AML-193 (cell line): ENCODE measurements at places on chromosomes 5 and 9.

- DNase-seq: no peak
These were observed 4.9 kb downstream of the SH3GLB2 start for GRCh38 chr9:129023036-129023907.

- no peak for DNase-seq
These were observed 135.5 kb upstream of the PRLR start for GRCh38 chr5:35365758-35366157.

DNA sequence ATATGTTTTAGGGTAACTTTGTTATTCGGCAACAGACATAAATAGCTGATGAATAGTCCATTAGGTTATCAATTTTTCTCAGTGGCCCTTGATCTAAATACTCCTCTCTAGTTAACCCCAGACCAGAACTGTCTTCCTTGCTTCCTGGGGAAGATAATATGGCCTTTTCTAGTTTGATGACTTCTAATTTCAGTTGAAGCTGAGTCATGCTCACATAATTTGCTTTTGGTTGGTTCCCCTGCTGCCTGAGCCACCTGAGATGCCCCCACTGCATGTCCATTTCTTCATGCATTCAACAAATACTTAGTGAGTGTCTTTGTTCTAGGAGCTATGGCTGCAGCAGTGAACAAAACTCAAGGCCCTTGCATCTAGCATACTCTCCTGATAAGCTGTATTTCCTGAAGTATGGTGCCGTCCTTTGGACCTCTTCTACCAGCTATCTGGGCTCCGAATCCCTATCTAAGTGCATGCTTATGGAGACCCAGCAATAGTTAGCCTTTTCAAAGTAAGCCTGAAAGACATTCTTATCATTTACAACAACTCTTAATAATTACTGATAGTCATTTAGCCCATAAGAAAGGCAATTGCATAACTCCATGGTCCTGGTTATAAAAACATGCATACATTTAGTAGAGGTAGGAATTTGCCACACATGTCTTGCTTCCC lies 84.5 kb upstream of the SLC12A2 start:
- no peak for DNase-seq

- no peak for DNase-seq
These were observed 48.7 kb downstream of the NEURL1B start for GRCh38 chr5:172689801-172690200.

DNA sequence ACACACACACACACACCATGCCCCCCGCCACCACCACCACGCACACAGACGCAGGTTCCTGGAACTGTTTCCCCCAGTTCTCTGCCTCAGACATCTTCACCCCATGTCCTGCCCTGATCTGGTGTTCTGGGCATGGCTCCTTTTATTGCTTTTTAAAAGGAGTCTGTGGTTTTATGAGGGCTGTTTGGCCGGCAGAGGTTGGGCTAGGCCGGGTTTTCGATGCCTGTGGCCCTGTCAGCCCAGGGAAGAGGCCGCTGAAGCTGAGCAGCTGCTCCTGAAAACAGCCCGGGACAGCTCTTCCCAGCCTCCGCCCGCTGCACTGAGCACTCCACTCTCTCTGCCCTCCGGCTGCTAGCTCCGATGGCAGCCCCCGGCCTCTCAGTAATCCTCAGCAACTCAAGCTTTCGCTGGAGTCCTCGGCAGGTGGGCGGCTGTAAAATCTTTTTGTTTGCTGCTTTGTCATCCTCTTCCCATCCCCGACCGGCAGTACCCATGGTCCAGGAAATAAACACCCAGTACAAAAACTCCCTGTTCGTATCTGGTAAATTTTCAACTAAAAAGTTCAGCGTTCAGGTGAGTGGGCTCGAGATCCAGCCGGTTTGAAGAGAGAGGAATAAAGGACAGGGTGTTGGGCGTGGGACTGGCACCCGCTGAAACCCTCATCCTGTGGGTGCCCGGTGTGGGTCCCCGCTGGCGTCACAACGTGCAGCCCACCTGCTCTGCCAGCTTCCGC lies 103.0 kb upstream of the ERCC6L2 start:
- no peak for DNase-seq

- no peak for DNase-seq
These were observed 28.1 kb downstream of the IL33 start for GRCh38 chr9:6243746-6244145.

DNA sequence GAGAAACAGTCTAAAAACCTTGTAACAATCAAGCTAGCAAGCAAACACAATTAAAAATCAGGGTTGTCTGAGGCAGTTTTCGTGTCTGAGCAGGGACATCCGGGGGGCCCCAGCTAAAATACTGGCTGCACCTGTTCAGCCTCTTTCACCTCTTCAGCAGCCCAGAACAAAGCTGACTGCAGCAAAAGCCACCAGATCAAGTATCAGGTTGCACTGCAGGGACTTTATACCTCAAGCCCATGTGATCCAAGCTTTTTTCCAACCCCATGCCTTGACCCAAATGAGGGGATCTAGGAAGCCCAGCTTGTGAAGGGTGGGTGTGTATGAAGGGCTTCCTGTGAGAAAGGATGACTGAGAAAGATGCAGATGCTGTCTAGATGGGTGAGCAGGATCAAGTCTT lies 133.4 kb downstream of the SEMA6A start:
- DNase-seq: no peak

- DNase-seq: no peak
These were observed 97.2 kb downstream of the NFIB start for GRCh38 chr9:14216612-14217194.

GRCh38 chr9:101032426-101032825 lies 3.9 kb downstream of the PLPPR1 start:
- no peak for DNase-seq

DNA sequence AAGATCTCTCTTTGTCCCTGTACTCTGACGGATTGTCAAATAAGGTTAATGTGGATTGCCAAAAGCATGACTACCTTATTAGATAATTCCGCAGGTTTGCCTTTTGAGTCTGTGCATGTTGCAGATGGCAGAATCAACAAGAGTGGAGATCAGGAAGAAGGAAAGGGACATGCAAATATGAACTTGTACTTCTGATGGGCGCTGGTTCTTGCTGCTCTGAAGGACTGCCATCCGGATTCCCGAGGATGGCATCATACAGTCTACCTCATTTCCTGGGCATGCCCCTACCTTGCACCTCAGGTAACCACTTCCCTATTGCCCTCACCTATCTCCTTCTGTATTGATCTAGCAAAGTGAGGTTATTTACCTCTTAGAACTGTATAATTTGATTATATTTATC lies 504.2 kb downstream of the ACTL7B start:
- no peak for DNase-seq

GRCh38 chr9:3263698-3264097 lies 262.1 kb downstream of the RFX3 start:
- DNase-seq: no peak
